Muscle of arm (tissue), 14 donors: ENCODE measurements at places on chromosomes 4 and X. TPM values are rescaled to one million over a fixed set of nuclear protein-coding genes. Genes with fewer than 3 reads are reported as not detected.

DNA sequence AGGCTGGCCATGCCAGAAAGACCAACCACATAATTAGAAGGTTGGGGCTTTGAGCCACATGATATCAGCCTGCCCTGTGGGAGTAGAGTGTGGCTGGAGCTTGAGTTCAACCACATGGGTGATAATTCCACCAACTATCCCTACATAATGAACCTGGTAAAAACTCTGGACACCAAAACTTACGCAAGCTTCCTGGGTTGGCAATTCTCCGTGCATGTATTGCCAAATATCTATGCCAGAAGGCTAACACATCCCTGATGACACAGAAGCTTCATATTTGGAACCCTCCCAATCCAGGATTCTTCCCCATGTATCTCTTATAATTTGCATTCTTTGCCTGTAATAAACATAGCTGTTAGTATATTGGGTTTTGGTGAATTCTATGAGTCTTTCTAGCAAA, 68.2 kb downstream of the FUNDC1 start:
- no peak for DNase-seq

DNA sequence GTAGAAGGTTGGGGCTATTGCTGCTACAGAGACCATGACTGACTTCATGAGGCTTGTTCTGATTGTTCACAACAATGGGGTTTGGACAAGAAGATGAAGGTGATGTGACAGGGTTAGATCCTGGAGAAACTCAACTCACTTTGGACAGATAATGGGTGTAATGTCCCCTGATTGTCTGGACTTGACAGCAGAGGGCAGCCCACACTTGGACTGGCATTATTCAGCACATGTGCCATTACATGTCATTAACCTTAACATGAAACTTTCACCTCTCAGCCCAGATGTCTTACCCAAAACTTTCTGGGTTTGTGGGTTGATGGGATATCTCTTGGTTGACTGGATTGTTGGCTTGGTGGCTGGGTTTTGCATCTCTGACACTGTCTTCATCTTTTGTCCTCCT, 101.5 kb downstream of the MXRA5 start:
- no peak for DNase-seq

DNA sequence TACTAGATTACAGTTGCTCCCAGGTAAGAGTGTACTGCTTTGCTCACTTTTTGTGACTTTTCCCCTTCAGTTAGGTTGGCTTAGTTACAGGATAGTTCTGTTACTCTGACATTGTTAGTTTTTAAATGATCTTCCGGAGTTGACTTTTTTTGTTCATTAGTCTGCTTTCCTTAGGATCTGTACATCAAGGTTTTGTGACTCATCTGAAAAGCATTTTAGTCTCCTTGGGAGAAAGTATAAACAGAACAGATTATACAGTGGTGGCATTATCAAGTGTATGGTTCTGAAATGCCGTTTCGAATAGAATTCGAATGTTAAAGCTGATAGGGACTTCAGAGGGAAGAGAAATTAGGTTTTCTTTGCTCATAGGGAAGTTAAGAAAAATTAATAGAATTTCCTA, 63.3 kb downstream of the USP9X start:
- no peak for DNase-seq

GRCh38 chr4:57924951-57925350, 814.8 kb upstream of the IGFBP7 start:
- no peak for DNase-seq

The RS1 gene
- not detected for polyA plus RNA-seq

The EDA2R gene
- 9.9 TPM for polyA plus RNA-seq

The CDS1 gene
- polyA plus RNA-seq: 0.25 TPM

The AKAP4 gene
- polyA plus RNA-seq: 1.4 TPM
